ENCODE measurements at places on chromosomes 4 and X.

DNA sequence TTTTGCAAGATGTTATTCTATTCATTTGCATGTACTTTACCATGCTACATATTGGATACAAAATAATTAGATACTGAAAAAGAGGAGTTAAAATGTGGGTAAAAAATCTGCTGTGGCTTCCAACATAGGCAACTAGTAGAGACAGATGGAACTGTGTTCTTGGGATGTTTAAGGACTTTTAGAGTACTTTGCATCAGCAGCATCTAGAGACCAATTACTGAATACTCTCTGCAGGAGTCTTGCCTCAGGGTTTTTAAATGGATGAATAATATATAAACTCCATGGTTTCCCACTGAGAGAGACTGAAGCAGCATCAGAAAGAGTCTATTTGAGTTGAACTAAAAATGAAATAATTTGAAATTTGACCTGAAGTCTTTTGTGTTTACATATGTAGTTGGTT is 676.7 kb downstream of the GALNTL6 start:
- DNase-seq = no peak

DNA sequence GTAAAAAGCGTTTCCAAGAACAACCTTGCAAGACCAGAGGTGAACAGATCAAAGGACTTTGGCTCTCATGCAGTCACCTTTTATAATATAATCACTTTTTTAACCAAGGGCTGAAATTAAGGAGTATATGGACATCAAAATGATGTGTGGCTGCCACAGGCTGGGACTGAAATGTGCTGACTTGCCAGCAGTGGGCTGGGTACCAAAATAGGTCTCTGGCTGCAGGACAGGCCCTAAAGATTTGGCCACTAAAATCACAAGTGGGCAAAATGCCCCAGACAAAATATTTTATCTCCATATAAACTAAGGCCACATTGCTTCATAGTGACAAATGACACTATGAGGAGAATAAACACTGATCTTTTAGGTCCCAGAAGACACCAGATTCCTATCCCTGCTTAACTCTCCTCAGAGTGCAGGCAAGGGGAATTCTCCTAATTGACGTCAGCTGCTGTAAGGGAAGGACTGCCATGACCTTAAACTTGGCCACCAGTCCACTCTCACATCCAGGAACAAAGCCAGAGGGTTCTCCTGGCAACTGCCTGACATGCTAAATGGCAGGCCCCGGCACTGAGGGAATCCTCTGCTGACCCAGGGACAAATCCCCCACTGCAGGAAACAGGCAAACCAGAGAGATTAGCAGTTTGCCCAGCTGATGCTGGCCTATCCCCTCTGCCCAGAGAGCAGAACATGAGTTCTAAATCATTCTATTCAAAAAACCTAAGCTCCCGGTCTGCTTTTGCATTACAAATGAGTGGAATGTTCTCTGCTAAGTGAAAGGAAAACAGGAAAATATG is 155.8 kb downstream of the PPP3CA start:
- no peak for DNase-seq

- DNase-seq = no peak
These were observed 83.8 kb downstream of the MOSPD2 start for GRCh38 chrX:14956813-14957582.

DNA sequence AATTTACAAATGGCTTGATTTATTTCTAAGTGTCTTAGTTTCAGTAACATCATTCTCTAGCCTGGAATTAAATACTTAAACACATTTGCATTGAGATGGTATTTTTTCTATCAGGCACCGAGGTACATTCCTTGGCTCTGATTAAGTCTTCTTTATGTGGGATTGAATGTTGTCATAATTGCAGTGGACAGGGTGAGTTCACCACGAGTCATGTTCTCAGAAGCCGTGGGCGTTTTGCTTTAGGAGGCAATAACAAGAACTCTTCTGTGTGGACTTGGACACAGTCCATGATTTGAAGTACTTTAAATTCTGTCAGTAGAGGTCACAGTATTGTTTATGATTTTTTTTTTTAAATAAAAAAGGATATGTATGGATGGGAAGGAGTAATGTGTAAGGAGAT is 57.1 kb upstream of the EFHC2 start:
- DNase-seq = no peak

- no peak for DNase-seq
These were observed 444 bp upstream of the ARHGAP6 start for GRCh38 chrX:11666164-11666563.

GRCh38 chrX:154526901-154527675 is 11.1 kb upstream of the FAM3A start:
- DNase-seq = peak; percentile 48

DNA sequence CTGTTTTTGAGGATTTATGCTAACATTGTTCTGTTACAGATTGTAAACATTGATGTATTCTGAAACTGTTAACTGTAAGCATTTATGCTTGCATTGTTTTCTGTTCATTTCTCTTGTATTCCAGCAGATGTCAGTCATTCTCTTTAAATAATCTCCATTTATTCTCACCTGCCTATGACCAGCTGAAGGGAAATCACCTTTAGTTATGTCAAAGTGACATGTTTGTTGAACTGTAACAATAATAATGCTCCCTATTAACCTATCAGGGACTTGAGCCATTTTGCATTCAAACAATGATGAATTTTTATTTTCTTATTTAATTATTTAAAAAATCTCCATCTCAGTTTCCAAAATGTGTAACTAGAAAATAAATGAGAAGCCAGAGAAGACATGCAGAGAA is 58.0 kb downstream of the SPCS3 start:
- peak; percentile 11 for DNase-seq

- no peak for DNase-seq
These were observed 193.9 kb downstream of the ANK2 start for GRCh38 chr4:113243312-113243711.

Data from NCI-H1930 (cell line).